DMS153 (cell line): ENCODE measurements at places on chromosomes 5 and 9.

GRCh38 chr5:74442466-74442865, 198.1 kb downstream of the ENC1 start:
- DNase-seq: no peak

- DNase-seq: peak; percentile 94
These were observed 166.5 kb downstream of the RMI1 start for GRCh38 chr9:84146893-84147710.

DNA sequence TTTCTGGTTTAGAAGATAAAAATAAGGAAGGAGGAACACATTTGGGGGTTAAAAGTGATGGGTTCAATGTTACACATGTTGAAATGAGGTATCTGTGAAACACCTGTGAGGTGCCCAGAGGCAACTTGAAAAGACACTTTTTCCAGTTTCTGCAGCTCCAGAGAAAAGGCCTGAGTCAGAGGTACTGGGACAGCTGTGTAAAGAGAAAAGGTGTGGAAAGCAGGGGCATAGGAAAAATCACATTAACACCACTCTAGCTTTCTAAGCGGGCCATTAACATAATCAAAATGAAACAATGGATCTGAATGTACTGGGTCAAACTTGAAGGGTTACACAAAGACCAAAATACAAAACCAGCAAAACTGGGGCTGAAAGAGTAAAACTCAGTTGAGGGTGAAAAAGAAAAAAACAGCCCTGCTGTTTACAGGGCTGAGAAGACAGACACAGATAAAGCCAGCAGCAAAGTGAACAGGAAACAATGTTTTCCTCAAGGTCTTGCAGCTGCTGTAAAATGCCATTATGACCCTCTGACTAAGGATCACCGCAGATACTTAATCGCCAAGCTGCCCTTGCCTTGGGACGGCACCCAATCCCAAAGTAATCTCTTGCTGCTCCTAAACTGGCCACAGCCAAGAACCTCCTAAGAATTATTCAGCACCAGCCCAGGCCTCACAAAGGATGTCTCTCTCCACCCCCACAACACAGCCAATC, 104.7 kb downstream of the DROSHA start:
- no peak for DNase-seq

GRCh38 chr5:140242890-140243585, 59.9 kb downstream of the PFDN1 start:
- no peak for DNase-seq

- no peak for DNase-seq
These were observed 743 bp downstream of the NR3C1 start for GRCh38 chr5:143402553-143403333.

DNA sequence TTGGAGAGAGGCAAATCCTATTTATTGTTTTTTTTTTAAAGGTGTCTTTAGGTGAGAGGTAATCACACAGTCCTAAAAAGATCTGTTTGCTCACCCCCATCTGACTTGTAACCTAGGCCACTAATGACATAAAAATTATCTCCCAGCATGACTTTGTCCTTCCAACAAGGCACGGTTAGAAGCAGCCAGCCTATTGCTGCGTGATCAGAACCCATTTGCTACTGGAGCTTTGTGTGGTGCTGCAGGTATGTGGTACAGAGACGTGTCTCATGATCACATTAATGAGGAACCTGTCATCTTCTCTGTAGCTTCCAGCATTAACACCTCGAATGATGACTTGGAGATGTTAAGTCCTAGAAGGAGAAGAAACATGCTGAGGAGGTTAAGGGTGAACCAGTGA, 555.8 kb upstream of the TLE4 start:
- DNase-seq: peak; percentile 24

- no peak for DNase-seq
These were observed 21.6 kb downstream of the LNPEP start for GRCh38 chr5:96957254-96958049.

GRCh38 chr9:37700131-37700530, 49.4 kb downstream of the FRMPD1 start:
- no peak for DNase-seq

- no peak for DNase-seq
These were observed at the start of gene GNAQ for GRCh38 chr9:78031444-78031892. Gene GNAQ, minus strand, starts transcription at chr9:78031811. Its CDS starts 576 bp downstream, at chr9:78031235.

DNA sequence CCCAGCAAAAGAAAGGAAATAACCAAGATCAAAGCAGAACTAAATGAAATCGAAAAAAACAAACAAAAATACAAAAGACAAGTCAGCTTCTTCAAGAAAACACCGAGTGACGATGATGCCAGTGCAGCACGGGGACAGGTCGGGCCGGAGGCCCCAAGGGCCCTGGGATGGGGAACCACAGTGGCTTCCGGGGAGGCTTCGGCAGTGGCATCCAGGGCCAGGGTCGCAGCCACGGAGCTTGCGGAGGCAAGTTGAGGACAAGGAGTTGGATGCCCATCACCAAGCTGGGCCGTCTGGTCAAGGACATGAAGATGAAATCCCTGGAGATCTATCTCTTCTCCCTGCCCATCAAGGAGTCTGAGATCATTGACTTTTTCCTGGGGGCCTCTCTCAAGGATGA, 53.2 kb upstream of the WDR41 start:
- no peak for DNase-seq

DNA sequence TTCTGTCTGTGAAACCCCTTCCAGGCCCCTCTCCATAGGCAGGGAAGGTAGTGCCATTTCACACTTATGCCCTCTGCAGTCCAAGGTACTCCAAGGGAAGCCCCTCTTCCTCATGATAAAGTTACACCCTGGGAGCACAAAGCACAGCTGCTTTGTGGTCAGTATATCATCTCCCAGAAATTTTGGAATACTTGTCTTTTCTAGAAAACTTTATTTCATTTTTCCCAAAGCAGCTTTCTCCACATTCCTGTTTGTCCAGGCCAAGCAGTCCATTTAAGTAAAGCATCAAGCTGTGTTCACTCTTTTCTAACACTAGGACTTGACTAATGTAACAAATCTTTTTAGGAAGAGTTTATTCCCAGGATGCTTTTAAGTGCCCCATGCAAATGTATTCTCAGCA, 371.8 kb upstream of the RGMB start:
- DNase-seq: no peak

DNA sequence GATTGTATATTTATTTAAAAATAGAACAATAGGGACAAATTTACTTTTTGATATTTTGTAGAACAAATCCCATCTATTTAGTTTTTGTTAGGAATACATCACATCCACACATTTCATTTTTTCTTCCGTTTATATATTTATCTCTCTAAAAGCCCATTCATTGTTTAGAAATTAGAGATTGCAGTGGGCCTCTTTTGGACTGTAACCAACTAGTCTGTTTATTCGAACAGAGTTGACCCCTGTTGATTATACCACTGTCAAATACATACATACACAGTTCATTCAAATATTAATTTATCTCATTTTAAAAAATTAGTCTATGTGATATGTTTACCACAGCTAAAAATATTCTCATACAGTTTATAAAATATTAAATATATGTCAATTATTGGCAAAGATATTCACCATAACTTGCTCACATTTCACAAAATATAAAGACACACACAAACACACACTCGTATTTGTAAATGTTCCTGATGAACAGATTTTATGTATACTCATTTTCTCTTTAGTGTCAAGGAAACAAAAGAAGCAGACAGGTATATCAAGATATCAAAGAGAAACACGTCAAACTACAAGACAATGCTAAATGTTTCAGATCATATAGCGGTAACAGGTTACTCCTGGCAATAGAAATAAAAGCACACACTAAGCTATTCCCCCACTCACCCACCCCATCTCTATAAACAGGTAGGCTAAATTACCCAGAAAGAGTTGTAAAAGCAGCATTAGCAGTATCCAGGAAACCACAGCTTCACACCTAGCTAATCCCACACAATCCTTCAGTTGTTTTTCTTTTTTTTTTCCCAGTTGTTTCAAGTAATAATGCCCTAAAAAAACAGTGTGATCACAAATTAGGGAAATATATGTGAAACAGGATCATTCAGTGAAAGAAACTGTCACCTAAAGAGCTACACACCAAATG, 283.9 kb downstream of the ADAMTS6 start:
- DNase-seq: no peak

GRCh38 chr5:38426986-38427950, 129.2 kb downstream of the LIFR start:
- no peak for DNase-seq

DNA sequence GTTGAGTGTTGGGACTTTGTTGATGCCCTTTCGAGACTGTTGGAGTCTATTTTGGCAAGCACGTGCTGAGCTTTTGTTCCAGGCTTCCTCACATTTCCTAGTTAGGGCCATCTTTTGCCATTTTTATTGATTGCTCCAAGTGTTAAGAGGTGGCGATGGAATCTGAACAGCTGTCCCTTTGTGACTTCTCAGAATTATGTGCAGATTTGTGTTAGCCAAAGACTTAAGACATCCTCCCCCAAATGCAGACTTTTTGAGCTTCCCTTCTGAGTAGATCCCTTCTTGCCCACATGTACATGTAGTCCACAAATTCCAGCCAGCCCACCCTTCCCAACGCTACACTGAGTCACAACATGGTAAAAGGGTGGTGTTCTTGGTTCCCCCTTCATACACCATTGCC, 59.2 kb downstream of the SPIN1 start:
- no peak for DNase-seq

DNA sequence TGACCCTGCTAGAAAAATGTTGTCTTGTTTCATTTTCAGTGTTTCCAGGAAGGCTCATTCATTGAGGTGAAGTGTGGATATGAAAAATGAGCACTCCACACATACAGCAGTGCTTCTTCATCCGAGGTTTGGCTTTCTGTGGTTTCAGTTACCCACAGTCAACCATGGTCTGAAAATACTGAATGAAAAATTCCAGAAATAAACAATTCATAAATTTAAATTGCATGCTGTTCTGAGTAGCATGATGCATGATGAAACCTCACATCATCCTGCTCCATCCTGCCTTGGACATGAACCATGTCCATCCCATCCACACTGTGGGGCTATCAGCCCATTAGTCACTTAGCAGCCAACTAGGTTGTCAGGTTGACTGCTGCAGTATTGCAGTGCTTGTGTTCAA, 10.4 kb upstream of the SLC45A2 start:
- no peak for DNase-seq

DNA sequence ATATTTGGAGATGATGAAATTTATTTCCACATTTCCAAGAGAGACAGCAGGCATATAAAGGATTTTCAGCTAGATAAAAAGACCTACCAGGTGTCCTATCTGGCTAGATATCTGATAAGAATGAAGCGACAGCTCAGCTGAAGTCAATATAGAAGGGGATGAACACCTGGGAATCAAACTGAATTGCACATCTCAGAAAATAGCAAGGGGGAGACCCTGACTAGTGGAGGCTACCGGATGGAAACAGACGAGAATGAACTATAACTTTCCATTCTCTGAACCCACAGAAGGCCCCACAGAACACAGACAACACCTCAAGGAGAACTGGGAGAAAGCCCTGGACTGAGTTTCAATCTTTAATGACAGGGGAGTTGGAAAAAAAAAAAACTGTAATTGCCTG, 51.1 kb downstream of the CPLANE1 start:
- DNase-seq: no peak

- DNase-seq: no peak
These were observed 46.2 kb downstream of the RNF145 start for GRCh38 chr5:159163027-159163700.

- no peak for DNase-seq
These were observed 273.1 kb downstream of the SLF1 start for GRCh38 chr5:94891565-94891964.

- DNase-seq: no peak
These were observed 20.1 kb upstream of the IFNB1 start for GRCh38 chr9:21097817-21098216.

DNA sequence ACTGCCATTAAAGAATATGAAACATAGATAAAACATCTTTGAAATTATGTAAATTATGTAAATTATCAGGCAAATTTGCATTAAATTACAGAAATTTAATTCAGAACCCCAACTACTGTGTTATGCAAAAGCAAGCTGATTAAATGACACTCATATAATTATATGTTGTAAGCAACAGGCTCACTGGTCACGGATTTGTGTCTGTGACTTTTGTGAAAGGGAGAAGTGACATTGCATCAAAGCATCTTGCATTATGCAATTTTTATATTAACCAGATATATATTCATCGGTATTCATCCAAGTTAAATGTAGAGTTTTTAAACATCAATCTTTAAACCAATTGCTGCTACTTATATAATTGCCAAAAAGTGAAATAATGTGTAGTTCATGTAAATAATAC, 13.0 kb upstream of the GLIPR2 start:
- no peak for DNase-seq

GRCh38 chr5:136058039-136058971, 29.5 kb downstream of the TGFBI start:
- peak; percentile 26 for DNase-seq

DNA sequence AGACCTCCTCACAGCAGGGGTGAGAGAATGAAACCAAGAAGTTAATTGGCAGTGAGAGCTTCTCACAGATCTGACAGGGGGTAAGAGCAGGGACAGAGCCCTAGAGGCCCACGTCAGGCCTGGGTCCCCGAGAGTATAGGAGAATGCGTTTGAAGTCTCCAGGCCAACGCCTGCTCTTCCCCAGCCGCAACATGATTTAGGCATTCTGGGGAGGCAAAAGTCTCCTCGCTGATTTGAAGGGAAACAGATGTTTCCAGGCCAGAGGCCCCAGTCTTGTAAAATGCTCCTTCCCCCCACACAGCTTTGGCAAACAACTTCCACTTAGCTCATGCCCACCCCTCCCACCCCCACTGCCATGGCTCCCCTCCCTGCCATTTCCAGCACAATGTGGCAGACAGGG, 239.2 kb upstream of the TRIM32 start:
- DNase-seq: no peak

DNA sequence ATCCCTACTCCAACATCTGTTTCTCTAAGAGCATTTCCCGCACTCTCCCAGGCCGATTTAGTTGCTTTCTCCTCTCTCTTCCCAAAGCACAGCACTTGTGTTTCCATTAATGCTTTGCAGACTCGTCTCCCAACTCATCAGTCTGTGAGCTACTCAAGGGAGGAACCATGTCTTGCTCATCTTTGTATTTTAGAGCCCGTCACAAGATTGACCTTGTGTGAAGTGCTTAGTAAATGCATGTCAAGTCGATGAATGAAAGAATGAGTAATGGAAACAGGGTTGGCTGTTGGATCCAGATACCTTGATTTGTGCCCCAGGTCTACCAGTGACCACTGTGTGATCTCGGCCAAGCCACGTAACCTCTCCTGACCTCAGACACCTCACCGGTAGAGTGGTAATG, 99.3 kb downstream of the KLF4 start:
- DNase-seq: no peak

DNA sequence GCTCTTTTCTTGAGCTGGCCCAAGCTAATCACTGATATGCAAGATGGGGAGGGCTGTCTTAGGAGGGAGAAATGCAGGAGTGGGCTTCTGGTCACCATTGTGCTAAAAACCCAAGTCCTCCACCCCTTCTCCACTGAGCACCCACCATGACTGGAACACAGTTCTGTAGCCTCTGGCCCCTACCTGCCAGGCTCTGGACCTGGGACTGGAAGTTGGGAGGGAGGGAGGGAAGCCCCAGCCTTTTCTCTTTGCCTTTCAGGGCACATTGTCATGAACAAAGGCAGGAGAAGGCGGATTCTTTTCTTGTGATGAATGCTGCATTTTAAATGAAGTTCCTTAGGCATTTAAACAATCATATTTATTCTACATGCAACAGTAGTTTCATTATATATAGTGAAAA, 559.1 kb upstream of the TRPC7 start:
- DNase-seq: no peak
